ENCODE measurements at places on chromosomes 12 and 14.

DNA sequence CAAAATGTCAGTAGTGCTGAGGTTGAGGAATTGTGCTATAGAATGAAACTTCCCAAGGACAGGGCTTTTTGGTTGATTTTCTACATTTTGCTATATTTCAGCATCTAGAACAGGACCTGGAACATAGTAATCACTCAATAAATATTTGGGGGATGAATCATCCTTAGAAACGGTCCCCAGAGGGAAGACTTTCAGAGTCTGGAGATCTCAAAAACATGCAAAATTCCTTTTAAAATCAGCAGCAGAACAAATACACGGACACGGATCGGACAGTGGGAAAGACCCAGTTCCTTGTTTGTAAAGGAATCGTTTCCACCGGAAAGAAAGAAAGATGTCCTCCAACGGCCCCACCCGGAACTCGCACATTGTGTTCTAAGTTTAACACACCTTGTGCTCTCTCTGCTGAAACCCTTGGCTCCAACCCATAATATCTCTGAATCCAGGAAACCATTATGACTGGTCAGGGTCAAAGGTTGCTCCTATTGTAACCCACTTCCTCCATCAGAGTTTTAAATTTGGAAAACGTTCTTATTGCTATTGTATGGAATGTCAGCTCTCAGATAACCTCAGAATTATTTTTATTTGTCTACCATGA is 617.2 kb downstream of the MED13L start:
- DNase-seq = no peak

GRCh38 chr12:40691913-40692764 is at the start of gene CNTN1:
Gene CNTN1 (plus strand): TSS chr12:40692439.
- DNase-seq = no peak

DNA sequence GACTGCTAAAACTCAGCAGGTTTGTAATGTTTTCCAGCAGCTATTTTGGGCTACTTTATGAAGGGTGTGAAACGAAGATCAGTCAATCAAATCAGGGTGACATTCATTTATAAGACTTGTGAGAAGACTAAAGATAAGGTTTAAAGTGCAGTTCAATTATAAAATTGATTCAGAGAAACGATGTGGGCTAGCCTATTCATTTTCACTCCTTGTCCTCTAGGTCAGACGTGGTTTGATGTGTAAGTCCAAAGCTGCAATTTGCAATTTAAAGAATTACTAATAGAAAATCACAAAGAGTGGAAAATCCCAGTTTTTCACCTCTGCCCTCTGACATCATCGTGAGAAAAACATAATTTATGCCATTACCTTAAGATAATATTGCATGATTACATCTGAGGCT is 243.5 kb upstream of the NOVA1 start:
- DNase-seq = no peak

DNA sequence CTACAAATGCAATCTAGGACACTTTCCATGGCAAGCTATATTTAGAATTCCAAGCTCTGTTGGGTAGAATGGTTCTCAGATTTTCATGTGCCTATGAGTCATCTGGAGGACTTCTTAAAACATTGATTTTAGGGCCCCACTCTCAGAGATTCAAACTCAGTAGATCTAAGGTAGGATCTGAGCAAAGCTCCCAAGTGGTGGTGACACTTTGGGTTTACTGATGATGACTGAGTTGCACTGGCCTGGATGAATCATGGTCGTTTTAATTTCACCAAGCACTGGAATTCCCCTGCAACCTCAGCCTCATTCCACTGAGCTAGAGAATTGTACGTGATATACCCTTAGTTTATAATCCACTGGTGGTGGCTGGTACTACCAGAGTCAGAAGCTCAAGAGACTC is 86.5 kb downstream of the PPM1H start:
- DNase-seq = peak; percentile 44

DNA sequence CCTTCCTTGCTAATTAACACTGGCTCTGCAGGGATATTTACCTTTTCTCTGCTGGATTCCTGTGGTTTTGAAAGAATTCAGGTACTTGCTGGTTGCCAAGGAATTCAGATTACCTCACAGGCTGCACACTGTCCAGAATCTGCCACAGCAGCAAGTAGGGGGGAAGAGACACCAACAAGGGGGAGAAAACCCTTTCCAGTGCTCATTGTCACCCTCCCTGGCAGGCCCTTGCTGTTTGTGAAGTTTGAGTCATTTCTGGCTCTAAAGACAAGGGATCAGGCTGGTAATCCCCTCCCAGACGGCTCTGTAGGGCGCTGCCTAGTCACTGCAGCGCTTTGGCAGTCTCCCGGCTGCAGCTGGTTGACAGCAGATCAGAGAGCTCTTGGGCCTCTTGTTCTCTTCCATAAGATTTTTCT is 50.8 kb downstream of the TTLL5 start:
- peak; percentile 28 for DNase-seq

- DNase-seq = no peak
These were observed 211.6 kb downstream of the KIF26A start for GRCh38 chr14:104349950-104350349.

- no peak for DNase-seq
These were observed 31.6 kb downstream of the TULP3 start for GRCh38 chr12:2922329-2922728.

DNA sequence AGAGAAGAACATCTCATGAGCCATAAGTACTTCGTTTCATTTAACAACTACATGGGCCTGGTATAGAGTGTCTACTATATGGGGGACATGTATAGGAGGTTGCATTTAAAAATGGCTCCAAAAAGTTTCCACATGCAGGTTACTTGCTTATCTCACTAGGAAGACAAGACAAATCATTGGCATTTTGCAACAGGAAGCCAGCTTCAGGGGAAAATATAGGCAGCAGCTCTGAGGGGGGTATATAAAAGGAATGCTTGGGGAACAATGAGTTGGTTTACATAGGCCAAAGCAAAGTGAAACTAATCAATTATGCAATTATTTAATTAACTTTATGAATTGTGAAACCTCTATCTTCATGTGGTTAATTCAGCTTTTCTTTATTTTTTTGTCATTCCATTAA is 225.3 kb downstream of the KCNH5 start:
- DNase-seq = no peak

- no peak for DNase-seq
These were observed 101.4 kb downstream of the TTC7B start for GRCh38 chr14:90714811-90715210.

DNA sequence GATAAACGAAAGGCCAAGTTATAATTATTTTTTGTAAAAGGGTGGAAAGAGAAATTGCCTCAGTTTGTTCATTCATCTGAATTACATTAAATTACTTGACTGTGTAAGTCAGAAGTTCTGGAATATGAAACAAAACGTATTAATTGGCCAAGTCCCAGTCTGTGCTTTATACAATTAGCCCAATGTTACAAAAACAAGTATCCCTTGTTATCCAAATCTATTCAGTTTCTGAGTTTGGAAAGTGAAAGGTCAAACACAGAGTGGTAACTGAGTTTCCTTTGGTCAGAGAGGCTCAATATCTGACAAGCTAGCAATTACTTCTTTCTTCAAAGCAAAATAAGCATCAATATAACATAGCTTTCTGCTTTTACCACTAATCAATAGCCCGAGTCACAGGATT is 62.6 kb downstream of the SPPL3 start:
- DNase-seq = no peak

DNA sequence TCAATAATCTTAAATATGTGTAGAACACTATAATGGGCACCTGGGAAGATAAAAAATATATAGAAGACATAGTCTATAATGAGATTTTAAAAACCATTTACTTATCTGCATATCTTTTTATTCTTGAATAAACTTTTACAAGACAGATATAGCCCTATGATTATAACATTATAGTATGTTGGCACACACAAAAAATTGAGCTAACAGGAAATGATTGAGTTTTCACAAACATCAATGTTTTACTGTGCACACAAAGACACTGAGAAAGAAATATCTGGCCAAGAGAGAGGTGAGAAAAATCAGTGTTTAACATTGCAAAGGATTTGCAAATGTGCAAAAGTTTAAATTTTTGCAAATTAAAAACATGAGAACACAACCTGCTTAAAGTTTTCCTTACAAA is 124.3 kb downstream of the BBS10 start:
- DNase-seq = no peak

GRCh38 chr12:93145086-93145485 is 216.0 kb upstream of the EEA1 start:
- DNase-seq = no peak

DNA sequence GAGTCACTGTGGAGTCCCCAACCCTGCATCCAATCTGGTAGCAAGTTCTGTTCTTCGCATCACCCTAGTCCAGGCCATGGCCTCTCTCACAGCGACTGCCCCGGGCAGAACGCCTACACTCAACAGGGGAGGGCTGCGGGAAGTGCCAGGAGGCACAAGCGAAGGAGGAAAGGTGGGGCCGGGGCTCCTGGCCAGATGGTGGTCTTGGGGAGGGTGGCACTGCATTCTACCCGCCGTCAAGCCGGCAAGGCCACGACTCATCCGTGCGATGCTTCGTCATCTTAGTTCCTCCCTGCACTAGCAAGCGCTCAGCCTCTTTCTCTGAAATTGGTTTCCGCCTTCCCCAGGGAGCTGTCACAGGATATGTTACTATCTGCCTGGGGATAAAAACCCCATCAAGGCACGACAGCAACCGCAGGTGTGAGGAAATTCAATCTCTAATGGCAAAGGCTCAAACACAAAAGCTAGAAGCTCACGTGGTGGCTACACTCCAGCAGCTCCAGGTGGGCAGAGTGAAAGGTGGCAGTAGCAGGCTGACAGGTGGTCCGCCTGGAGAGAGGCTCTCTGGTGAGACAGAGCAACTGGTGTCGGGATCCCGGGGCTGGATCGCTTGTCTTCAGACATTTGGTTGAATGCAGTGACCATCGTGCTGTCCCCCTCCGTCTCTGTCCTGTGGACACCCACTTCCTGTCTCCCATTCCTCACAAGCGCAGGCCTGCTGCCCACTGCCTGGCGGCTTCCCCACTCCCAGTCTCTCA is 34.1 kb downstream of the ACADS start:
- no peak for DNase-seq

DNA sequence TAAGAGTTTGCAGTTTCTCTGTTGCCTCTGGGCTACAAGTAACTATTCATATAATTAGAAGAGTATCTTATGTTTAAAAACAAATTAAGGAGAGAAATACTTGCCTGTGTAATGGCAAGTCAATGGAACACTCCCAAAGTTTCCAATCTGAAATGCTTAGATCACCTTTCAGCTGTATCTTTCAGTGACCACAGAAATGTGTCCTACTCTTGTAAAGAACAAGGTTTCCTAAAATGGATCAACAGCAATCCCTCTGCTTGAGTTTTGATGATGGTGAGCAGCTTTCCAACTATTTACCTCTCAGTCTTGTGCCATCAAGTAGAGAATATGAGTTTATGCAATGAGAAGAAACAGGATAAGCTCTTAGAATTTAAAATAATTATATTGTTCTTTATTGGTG is 92.9 kb downstream of the ERGIC2 start:
- DNase-seq = no peak

Measured in activated CD4-positive, alpha-beta memory T cell treated with anti-CD3 and anti-CD28 coated beads for 36 hours (primary cell).